ENCODE measurements at places on chromosomes 6 and 20.

DNA sequence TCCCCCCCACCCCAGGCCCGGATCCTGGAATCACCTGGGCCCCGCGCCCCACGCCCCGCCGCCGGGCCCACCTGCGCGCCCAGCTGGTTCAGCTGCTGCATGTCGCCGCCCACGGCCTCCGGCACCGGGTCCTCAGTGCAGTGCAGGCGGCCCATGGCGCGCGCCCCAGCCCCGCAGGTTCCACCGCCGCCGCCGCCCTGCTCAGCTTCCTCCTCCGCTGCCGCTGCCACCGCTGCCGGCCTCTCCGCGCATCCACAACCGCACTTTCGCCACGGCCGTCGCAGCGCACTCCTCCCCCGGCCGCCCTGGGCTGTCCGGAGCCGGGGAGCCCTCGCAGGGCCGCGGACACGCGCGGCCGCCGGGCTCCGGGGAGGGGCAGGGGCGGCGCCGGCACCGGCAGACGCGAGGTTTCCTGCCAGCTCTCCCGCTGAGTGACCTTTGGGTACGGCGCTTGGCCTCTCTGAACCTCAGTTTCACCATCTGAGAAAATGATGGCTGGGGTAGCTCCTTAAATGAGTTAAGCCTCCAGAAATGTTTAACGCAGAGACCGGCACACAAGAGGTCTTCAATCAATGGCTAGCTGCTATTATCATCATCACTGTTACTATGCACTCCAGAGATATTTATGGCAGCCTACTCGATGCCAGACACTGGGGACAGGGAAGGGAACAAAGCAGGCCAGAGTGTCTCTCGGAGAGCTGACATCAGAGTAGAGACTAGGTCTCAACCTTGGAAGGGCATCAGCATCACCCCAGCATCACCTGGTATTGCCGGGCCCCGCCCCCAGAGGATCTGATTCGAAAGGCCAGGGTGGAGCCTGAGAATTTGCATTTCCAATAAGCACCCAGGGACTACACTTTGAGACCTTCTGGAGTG is at the start of gene COMMD7:
TSS of gene COMMD7 (minus strand) at position 231 of the 876 bp plus-strand sequence. CDS start at position 155, 76 bp downstream.
- DNase-seq = peak; percentile 76

DNA sequence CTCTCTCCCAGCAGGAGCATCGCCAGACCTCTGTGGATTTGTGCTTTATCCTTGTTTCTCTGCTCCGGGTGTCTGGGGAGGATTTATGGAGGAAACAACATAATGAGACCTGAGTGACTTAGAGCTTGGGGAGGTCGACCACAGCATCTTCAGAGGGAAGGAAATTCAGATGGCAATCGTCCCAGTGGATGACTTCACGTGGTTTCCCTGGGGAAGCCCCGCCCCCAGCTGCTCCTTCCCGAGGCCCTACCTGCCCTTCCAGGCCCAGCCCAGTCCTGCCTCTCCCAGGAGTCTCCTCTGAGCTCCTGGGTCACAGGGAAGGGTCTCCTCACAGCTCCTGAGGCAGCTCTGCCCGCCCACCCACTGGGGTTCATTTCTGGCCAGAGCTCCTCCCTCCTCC is 430.3 kb upstream of the SULF2 start:
- DNase-seq = no peak

DNA sequence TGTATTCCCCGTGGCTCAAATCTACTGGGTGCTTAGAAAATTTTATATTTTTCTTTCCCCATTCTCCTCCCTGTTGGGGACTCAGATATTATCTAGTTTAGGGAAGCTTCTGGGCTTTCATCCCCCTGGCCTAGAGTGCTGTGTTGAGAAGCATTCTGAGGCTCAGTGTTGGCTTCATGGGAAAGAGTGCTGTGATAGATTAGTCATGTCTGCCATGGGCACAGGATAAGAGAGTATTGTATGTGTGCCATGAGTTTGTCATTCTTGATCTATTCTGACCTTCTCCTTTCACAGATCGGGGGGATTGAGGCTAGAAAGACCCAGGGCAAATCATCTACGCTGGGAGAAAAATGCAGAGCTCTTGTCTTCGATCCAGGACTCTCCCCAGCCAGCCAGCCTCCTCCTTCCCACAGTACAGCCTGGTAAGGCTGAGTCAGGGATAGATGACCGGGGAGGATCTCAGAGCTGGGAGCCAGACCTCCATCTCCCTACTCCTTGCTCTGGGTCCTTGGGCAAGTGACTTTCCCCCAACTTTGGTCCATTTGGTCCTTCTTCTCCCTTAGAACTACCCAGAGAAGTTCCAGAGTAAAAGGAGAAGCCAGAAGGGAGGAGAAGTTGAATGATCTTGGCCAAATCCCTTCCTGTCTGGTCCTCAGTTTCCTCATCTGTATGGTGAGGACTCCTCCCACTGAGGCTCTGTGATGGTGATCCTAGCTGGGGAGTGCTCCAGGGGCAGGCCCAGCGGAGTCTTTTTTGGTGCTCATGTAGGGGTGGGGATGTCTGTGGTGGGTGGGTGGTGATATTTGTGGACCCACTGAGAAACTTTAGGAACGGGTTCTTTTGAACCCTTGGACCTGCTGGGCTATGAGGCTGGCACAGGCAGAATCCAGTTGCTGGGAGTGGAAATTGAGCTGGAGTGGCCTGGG is 5.0 kb downstream of the SRC start:
- no peak for DNase-seq

GRCh38 chr20:52054123-52054522 is 137.5 kb downstream of the ZFP64 start:
- DNase-seq = peak; percentile 33

GRCh38 chr6:119147101-119148053 is 68.9 kb upstream of the FAM184A start:
- peak; percentile 91 for DNase-seq

- no peak for DNase-seq
Measured at GRCh38 chr6:26199773-26200764, 112.8 kb downstream of the HFE start.

GRCh38 chr6:169846286-169847056 is 95.0 kb downstream of the ERMARD start:
- no peak for DNase-seq

DNA sequence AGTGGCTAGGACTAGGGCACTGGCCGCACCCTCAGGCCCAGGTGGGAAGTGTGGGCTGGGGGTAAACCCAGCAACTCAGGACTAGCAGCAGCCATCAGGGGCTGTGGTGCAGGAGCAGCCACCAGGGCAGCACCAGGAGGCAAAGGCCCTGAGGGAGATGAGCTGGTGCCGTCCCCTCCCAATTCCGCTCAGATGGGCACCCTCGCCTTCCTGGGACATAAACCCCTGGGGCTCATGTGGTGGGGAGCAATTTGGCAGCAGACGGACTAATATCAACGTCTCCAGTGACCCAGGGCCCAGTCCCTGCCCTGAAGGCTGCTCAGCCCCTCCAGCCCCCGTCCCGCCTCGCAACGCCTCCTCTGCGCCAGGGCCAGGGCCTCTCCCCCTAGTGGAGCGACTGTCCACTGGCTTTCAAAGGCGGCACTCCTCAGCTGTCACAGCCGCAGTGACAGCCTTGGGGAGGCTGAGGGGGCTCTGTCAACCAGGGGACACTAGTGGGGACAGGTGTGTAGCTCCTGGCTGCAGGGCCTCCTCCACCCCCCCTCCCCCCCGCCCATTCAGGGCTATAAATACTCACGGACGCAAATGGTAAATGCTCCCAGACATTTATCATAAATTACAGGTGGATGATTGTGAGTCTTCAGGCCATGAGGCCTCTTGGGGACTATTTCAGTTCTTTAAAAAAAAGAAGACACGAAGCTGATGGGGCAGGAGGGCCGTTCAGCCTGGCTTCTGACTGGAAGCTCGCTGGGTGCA is 349.9 kb downstream of the ZFAND3 start:
- DNase-seq = no peak

DNA sequence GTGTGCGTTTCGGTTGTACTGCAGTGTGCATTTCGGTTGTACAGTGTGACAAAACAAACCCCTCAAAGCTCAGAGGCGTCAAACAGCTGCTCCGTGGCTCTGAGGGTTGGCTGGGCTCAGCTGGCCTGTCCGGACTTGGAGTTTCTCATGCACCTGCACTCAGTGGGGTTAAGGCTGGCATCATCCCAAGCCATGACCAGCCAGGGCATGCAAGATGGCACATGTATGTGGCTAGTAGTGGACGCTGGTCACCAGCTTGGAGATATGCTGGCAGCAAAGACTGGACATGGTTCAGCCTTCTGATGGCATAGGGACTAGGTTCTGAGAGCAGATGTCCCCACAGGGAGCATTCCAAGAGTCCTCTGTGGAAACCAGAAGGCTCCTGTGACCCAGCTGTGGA is 187.2 kb downstream of the CDH4 start:
- DNase-seq = no peak

DNA sequence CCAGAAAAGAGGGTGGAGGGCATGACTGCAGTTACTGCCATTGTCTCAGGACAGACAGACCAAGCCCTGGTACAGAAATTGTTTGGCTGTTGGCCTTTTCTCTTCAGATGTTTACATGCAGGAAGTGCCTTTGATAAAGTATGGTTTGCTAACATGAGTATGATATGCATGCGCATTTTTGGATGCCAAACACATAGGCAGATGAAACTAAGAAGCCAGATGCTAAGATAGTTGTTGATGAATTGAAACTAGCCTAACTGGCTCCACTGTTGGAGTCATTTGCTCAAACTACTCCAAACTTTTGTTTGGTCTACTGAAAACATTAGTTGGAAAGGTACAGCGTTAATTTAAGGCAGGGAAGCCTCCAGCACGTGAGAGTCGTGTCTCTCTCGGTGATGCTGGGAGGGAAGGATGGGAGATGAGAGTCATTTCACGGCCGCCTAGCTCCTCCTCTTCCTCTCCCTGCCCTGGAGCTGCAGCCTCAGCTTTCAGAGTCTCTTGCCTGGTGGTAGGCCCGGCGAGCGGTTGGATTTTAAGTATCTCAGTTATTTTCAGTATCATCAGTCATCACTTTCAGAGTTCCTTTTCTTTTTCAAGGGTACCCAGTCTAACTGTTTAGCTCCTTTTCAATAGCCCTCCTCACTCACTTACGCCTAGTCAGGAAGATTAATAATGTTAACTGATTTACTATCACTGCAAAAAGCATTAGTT is 29.7 kb downstream of the RREB1 start:
- DNase-seq = peak; percentile 87

DNA sequence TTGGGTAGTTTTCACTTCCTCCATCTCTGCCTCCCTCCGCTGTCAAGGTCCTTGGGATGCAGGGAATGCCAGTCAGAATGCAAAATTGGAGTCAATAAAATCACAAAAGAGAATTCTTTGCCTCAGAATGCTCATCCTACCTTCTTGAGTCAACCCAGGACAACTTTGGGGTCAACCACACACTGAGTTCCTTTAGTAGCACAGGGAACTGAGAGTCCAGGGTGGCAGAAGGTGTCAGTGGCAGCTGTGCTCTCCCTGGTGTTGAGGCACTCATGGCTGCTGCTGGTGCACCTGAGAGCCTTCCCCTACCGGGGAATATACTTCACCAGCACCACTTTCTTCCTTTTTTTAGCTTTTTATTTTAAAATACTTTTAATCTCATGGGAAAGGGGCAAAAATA is 829 bp upstream of the NOTCH4 start:
- no peak for DNase-seq

DNA sequence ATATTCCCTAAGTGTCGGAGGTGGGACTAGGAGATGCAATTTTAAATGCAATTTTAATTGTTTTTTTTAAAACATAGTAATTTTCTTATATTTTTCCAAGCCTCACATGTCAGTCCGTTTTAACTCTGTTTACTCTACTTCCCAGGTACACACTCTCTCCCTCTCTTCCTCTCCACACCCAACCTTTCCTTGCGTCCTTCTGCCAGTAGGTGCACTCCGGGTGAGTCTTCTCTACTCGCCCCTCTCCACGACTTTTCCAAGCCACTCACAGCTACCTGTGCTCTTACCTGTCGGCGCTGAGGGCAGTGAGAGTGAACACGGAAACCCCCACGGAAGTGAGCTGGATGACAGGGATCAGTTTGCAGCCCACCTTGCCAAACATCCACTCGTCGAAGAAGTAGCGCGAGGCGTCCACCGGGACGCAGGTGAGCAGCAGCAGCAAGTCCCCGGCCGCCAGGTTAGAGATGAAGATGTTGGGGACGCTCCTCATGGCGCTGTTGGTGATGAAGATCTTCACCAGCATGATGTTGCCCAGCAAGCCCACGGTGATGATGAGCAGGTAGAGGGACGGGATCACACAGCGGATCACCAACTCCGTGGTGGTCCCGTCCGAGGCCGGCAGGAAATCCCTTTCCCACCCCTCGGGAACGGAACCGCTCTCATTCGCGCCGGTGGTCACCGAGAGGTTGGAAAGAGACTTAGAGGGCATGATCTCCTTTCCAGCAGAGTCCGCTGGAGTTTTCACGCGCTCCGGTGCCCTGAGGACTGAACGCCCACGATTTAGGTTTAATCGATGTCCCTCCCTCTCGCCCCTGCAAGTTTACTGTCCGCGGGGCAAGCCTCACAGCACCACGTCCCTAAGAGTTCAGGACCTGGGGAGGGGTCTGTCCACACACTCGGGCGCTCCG is 44.5 kb upstream of the GJE1 start:
- no peak for DNase-seq

- peak; percentile 53 for DNase-seq
Measured at GRCh38 chr6:43669922-43670622, 17.5 kb downstream of the MRPS18A start.
